ENCODE measurements at places on chromosomes 7 and 10.

DNA sequence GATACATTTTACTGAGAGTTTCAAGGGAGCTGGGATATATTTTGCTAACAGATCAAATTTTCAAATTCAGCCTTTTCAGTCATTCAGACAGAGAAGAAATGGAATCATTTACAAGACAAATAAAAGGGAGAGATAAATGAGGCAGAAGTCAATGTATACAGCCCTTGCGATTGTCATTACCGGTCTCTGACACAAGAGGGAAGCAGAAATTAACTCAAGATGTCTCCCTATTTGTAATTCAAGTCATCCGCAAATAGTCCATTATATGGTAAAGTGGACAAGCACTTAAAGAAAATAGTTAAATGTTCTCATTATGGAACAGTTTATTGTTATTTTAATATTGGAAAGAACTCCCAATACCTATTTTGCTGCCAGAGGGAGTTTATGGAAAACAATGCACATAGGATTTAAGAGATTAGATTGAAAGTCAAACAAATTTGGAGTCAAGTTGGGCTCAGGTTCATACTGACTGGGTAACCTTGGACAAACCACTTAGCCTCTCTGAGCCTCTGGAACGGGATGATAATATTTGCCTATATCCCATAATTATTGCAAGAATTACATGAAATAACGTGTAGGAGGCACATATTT is 89.3 kb upstream of the PRKCQ start:
- DNase-seq: no peak

GRCh38 chr7:157896774-157897555 is 560.2 kb downstream of the DNAJB6 start:
- no peak for DNase-seq

GRCh38 chr10:58180666-58181065 is 87.0 kb downstream of the IPMK start:
- DNase-seq: no peak

DNA sequence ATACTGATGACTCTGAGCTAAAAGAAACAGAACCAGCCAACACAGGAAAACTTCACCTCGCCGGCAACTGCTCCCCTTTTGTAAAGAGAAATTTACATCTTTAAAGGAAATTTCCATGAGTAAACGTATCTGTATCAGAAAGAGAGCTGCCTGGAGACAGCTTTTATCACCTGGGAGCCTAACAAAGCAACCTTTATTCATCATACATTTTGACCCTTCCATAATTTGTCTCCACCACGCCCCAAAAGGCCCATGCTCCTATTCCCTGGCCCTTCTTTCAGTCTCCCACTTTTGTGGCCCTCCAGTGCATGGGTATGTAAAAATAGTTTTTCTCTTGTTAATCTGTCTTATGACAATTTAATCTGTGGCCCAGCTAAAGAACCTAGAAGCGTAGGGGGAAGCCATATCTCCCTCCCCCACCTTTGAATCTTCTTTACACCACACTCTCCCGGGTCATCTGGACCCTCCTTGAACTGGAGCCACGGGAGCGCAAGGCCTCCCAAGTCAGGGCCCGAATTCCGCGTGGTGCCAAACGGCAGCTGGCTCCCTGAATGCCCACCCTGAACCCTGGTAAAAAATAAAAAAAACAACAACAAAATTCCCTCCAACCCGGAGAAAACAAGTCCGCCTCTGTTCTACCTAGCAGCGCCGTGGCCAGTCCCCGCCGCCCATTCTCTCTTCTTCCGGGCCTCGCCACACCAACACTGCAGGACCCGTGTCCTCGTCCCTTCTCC is 15.4 kb upstream of the FKBP9 start:
- no peak for DNase-seq

DNA sequence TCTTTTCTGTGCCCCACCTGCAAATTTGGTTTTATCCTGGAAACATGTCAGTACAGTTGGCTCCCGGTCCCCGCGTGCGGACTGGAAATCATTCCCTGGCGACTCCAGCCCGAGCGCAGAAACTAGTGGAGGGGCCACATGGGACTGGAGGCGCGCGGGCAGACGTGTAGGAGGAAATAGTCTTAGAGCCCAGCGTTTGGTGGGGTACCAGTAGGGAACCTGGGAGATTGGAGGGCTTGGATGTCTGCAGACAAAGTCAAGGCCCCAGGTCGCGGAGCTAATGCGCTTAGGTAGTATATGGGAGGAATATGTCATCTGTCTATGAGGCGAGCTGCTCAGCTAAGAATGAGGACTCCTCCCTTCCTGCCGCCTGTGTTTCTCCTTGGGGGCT is 1.3 kb downstream of the GALNT17 start:
- no peak for DNase-seq

GRCh38 chr10:131660427-131660826 is 240.4 kb upstream of the PPP2R2D start:
- no peak for DNase-seq

GRCh38 chr7:28433699-28434219 is 21.4 kb downstream of the CREB5 start:
- DNase-seq: no peak

DNA sequence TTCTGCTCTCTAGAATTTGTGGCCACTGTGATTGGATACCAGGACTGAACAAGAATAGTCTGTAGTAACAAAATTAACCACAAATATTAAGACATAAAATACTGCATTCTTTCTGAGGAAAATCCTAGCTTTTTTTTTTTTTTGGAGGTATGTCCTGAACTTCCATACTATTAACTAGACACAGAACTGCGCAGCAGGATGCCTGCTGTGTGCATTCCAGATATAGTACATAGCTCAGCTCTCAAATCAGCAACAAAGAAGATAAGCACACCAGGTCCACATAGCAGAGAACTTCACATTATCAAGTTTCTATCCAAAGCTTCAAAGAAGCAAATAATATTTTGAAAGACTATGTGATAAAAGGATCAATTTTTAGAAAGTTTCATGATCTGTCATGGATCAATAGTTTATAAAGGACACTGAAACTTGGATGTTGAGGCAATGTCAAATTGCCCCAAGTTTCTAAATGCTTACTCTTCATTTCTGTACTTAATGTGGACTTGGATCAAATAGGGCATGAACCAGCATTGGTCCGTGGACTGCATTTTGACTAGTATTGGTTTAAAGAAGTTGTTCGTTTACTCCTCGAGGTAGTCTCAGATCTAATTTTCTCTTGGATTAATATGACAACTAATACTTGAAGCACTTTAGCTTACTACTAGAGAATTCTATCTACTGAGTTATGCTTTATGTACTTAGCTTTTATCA is 15.4 kb downstream of the NAMPT start:
- no peak for DNase-seq

DNA sequence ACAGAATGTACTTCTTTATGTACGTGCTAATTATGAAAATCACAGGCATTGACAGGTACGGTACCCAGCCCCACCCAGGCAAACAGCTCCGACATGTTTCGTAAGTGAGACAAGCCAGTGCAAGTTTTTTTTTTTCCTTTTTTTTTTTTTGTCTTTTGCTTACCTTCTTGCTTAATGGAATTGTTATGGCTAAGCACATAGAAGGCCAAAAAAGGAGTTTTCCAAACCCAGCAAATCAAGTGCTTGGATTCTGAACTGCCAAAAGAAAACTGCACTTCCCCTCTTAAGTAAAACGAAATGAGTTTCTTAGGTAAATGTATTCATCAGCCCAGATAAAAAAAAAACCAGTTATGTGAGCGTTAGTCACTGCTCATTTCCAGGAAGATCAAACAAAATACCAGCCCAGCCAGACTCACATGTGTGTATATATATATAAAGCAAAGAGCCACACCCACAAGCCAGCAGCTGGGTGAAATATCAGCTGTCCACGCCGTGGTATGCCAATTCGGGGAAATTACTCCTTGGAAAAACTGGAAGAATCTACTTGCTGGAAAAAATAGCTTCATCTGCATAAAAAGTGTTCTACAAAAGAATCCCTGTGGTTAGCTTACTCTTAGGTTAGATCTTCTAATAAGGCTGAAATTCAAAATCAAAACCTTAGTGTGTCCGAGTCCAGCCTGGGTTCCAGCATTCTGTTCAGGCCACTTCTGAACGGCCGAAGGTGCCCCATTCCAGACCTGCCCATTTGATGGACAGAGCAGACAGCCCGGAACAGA is 8.0 kb downstream of the KLF6 start:
- peak; percentile 54 for DNase-seq

DNA sequence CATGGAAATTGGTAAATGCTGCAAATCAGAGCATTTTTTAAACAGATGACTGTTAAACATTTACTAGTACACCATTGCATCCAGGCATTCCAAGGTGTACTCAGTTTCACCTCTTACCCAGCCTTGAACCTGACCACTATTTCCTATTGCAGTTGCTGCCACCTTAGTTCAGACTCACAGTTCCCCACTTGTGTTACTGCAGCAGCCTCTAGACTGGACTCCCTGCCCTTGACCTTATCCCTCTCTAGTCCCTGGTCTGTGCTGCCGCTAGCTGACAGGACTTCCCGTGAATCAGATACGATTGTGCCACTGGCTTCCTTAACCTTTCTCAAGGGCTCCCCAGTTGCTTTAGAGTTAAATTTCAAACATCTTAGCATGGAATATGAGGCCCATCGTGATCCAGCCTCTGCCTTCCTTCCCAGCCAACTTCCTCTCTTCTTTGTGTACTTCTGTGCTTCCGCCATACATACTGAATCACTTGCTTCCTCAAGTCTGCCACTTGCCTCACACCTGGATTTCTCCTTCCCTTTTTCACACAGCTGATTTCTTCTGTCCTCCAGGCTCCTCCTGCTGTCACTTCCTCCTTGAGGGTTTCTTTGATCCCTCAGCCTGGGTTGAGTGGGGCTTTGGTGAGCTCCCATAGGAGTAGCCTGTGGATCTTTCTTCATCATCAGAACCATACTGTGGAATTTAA is 118.7 kb upstream of the GJD4 start:
- no peak for DNase-seq

DNA sequence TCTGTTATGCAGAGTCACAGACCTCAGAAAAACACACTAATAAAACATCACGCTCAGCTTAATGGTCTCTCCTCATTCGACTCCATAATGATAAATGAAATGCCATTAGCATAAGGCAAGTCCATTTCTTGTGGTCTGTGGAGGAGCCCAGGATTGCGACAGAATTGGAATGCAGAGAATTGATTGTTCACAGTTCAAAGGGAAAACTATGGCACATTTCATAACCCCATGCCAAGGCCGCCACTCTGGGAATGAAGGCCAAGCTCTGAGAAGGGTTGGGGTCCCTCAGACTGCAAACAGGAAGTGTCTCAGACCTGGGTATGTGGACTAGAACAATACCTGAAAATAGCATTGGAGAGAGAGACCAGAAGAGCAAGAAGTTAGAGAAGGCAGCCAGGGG is 398.9 kb downstream of the ADRA2A start:
- no peak for DNase-seq

DNA sequence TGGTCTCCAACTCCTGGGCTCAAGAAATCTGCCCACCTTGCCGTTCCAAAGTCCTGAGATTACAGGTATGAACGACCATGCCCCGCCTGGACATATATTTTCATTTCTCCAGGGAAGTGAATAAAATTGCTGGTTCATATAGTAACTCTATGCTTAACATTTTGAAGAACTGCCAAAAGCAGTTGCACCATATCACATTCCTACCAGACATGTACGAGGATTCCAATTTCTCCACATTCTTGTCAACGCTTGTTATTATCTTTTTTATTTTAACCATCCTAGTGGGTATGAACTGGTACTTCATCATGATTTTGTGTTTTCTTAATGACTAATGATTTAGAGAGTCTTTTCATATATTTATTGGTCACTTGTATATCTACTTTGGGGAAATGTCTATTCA is 21.9 kb upstream of the CPN1 start:
- DNase-seq: no peak

DNA sequence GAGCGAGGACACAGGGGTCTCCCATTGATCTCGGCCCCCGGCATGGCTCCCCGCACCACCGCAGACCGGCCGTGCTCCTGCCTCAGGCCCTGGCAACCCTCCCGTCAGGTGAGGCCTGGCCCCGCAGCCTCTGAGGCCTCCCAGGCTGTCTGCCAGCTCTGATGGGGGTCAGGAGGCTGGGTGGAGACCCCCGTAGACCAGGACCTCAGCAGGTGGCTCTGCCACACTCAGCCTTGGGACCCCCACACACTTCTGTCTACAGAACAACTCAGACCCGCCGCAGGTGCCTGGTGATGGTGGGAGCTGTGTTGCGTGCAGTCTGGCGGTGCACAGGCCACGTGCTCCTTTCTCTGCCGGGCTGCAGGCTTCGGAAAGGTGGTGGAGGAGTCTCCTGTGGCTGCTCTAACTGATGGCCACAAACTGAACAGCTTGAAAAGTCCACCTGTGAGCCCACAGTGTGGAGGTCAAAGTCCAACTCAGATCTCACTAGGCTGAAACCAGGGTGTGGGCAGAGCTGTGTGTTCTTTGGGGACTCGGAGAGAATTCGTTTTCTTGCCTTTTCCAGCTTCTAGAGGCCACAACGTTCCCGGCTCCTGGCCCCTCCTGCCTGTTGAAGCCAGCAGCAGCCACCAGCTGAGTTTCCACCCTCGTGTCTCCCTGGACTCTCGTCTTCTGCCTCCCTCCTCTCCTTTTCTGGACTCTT is 62.5 kb downstream of the PWWP2B start:
- peak; percentile 0 for DNase-seq

DNA sequence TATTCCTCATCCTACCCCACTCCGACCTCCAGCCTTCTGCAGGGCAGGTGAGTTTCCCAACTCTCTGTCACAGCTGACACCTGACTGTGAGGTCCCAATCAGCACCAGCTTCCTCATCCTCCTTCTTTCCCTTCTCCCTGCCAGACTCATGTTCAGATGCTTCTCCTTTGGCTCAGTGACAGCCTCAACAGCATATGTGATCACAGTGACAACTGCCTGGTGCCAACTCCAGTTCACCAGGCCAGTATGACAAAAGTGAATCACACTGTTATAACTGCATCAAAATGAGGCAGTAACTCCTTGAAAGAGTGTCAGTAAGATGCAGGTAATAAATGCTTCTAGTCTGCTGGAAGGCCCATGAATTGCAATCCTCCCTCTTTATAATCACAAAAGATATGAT is 46.8 kb upstream of the NFE2L3 start:
- no peak for DNase-seq

DNA sequence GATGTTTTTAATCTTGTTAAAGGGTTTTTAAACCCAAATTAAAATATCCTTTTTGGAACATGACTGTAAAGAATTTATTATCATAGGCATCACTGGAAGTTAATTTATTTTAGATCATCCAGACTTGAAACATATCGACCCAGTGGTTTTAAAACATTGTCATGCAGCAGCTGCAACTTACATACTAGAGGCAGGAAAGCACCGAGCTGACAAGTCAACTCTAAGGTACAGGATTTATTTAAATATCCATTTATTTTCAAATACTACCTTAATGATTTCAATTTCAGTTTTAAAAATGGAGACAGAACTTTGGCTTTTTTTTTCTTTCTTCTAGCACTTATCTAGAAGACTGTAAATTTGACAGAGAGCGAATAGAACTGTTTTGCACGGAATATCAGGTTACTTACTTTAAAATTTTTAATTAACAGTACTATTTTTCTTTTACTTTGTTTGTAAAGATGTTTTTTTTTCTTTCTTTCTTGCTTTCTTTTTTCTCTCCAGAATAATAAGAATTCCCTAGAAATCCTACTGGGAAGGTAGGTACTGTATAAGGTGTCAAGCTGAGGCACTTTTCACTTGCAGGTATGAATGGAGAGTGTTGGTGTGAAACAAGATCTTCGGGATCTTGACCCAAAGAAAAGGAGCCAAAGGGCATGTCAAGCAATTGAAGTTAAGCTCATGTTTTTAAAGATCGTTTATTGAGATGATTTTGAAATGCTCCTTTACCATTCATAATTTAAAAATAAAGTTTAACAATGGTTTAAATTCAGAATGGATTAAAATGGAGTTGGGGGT is 1.8 kb downstream of the COMMD3 start:
- no peak for DNase-seq

- DNase-seq: no peak
These were observed 156.5 kb upstream of the GDF10 start for GRCh38 chr10:47143473-47143872.

- no peak for DNase-seq
These were observed 461.4 kb downstream of the GRM8 start for GRCh38 chr7:126791306-126791705.
